ENCODE measurements at places on chromosomes 1 and 21.

- DNase-seq, result no peak
Measured at GRCh38 chr1:26181586-26182382, 4.5 kb downstream of the CNKSR1 start.

DNA sequence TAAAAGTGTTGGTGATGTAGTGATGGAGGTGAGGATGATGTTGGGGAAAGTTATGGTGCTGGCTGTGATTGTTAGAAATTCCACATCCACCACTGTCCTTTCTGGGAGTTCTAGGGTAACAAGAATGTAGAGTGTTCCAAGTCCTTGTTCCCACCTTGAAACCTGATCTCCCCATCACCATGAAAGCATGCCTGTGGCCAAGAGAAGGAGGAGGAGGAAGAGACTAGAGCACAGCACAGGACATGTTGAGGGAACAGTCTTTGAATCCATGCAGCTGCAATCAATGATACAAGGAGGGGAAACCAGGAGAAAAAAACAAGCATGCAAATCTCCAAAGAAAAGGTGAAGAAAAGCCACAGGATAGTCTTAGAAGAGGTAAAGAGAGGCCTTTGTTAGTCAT, 45.9 kb upstream of the ARTN start:
- peak; percentile 11 for DNase-seq

DNA sequence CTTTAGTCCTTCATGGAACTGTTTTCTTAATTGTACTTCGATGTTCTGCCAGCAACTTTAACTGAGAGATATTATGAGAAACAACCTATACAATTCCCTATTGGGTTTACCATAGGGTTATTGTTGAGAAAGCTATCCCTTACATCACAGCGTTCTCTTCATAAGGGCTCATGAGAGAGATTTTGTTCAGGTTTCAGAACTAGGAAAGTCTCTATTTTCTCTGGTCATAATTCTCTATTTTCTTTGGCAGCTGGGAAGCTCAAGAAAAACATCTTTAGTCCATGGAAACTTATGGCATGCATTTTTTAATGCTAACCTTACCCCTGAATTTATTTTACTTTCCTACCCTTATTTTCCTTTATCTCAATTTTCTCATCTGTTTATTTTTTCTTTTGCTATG, 38.2 kb downstream of the NMNAT2 start:
- DNase-seq, result no peak

DNA sequence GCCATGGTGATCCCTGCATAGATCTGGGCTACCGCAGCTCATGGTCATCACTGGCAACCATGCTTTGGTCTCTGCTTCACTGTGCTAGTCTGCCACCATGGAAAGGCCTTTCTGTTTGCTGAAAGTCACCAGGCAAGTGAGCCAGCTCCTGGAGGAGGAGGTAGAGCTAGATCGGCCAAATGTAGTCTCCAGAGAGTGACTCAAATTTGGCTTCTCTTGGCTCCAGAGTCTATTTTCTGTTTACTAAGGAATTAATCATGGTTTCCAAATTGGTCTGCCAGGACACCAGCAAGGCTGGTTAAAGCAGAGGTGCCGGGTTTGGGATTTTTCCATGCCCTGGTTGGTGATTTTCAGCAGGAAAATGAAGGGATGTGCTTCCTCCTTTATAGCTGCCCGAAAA, 52.7 kb upstream of the IVNS1ABP start:
- DNase-seq, result no peak

GRCh38 chr1:66176012-66176715, 357.8 kb upstream of the SGIP1 start:
- no peak for DNase-seq

- DNase-seq, result no peak
Measured at GRCh38 chr1:55466373-55466772, 251.2 kb upstream of the USP24 start.

- no peak for DNase-seq
Measured at GRCh38 chr1:223076362-223076761, 66.7 kb downstream of the TLR5 start.

- DNase-seq, result no peak
Measured at GRCh38 chr1:212960932-212961331, 10.6 kb downstream of the VASH2 start.

DNA sequence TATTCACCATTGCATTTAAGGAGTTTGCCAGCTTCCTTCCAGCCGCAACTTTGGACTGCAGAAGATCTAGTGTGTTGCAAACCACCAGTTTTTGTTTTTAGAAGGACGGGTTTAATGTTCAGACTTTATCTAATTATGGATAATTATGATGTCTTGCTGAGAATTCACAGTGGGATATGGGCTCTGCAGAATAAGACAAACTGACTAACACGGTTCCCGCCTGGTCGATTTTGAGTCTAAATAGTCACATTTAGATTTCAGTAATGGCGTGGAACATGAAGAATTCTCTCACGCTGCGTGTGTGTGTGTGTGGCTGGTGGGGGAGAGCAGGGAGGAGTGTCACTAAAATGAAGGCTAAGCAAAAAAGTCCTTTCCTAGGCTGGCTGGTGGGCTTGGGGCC, 48.5 kb upstream of the DMRTB1 start:
- peak; percentile 52 for DNase-seq

DNA sequence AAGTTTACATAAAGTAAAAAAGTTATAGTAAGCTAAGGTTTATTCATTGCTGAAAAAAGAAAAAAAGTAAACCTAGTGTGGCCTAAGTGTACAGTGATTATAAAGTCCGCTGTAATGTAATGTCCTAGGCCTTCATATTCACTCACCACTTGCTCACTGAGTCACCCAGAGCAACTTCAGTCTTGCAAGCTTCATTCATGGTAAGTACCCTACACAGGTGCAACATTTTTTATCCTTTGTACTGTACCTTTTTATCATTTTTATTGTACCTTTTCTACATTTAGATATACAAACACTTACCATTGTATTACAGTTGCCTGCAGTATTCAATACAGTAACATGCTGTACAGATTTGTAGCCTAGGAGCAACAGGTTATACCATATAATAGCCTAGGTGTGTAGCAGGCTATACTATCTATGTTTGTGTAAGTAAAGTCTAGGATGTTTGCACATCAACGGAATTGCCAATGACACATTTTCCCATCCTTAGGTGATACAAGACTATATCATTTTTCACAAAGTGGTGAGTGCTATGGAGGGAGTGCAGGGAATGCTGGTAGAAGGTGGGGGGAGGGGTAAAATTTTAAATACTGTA, 58.0 kb upstream of the DMRTA2 start:
- no peak for DNase-seq

DNA sequence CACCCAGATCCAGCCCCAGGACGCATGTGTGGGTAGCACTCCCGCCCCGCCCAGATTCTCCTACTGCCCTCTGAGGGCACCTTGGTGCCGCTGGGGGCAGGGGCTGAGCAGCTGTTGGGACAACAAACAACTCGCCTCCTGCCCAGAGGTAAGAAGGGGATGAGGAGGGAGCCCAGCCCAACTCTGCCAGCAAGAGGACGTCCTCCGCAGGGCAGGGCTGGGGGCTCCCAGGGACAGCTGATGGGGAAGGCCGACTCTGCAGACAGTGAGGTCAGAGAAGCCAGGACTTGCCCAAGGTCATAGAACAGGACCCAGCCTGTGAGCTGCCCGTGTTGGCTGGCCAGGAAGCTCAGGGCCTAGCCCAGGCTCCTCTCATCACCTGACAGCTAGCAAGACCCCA, 18.8 kb downstream of the RAP1GAP start:
- DNase-seq, result no peak

DNA sequence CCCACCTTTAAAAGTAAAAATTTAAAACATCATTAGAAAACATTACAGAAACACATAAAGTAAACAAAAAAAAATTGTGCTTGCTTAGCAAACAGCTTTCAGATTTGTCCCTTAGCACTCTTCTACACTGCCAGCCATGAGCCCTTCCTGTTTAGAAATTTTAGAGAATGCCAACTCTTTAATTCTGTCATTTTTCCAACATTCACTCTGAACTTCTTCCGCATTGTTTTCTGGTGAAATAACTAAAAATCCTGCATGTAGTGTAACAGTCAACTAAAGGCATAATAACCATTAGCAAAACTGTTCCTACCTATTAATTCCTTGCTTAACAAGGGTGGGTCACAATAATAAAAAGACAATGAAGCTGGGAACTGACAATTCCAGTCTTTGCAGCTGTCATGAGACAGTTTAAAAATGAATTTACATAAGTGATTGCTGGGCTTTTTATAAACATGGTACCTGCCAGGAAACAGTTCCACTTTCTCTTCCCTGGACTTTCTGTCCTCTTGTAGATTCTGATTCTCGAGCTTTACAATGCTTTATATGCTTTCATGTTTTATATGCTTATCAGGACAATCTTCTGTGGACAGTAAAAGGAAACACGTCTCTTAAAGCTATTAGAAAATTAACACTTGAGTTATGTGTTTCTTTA, 19.0 kb downstream of the GNG12 start:
- DNase-seq, result no peak

DNA sequence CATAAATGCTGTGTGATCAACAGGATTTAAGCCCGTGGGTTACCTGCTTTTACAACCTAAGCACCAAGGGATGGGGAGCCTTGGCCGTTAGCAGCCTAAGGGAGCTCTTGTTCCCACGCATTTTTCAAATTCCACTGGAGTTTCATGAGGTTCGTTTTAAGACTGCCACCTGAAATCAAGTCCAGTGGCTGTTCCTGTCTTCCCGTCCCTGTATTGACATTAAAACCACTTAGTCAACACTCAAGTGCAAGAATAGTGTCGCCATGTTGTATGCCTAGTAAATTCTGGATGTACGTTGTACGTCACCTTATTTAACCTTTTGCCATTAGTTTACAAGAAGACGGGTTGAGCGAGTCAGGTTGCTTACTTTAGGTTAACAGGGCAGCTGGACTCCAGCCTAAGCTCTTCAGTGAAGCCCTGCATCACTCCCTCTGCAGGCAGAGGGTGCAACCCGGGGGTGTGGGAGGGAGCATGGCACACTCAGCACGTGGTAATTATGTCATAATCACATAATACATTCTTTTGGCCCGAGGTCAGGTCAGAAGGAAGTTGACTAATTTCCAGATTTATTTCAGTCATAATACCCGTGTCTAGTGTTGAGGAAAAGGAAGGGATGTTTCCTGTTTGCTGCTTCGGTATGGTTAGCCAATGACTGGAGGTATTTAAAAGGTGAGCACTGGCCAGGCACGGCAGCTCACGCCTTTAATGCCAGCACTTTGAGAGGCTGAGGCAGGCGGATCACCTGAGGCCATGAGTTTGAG, 42.5 kb downstream of the CNST start:
- no peak for DNase-seq

DNA sequence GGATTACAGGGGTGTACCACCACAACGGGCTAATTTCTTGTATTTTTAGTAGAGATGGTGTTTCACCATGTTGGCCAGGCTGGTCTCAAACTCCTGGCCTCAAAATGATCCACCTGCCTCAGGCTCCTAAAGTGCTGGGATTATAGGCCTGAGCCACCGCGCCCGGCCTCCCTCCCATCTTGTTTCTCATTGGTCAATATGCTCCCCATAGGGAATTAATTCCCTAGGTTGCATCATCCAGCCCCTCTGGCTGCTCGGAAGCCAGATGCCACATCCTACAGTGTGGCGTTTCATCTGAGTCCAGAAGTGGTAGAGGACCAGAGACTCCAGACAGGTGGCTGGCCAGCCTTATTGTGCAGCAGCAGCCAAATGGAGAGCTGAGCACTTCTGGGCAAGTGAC, 11.5 kb upstream of the VASH2 start:
- peak; percentile 66 for DNase-seq

DNA sequence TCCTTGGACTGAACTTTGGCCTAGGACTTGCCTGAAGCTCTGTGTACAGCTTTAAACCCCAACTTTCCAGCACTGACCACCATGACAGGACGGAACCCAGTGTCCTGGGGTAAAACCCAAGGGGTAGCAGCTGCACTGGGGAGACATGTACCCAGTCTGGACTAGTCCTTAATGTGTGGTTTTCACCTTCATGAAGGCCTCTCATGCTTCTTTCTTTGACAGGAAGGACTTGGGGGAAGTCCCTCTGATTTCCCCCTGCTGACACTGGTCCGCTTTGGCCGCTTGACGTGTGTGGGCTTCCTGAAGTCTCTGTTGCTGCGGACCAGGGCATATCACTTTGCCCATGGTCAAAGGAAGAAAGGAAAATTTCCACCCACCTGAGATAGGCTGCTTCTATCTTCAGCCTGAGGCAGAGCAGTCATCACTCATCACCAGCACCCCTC, 66.3 kb upstream of the PRDX6 start:
- DNase-seq, result no peak

GRCh38 chr1:223486932-223487886, 94.0 kb downstream of the CCDC185 start:
- DNase-seq, result no peak

DNA sequence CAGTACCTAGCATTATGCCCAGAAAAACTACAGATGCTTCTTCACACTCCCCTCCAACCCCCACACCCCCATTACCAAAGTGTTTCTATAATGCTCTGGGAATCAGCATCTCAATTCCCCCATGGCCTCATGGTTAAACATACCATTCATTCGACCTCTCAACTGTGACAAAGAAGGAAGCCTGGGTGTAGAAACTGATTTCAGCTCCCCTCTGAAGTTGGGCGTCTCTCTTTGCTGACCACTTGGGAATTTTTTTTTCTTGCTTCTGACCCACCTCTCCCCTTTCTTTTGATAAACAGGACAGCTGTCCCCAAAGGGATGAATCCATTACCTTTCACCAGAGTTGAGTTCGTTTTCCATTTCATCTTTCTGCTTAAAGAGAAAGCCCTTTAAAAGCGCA, 116.4 kb upstream of the HOOK1 start:
- no peak for DNase-seq

DNA sequence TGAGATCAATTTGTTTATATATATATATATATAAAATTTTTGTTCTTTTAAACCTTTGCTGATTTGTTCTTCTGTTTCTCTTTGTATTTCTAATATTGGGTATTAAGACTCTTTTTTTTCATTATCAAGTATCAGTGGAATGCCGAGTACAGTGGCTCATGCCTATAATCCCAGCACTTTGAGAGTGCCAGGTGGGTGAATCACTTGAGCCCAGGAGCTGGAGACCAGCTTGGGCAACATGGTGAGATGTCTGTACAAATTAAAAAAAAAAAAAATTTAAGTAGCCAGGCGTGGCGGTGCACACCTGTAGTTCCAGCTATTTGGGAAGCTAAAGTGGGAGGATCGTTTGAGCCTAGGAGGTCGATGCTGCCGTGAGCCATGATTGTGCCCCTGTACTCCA, 67.1 kb downstream of the MAST2 start:
- DNase-seq, result no peak

Measured in NCI-H2171 treated with DMSO at 0.1 percent for 48 hours (cell line).